ENCODE measurements at places on chromosomes 2 and 18.
A peak's percentile ranks its signal among the peaks of the same experiment; 100 is the strongest.

DNA sequence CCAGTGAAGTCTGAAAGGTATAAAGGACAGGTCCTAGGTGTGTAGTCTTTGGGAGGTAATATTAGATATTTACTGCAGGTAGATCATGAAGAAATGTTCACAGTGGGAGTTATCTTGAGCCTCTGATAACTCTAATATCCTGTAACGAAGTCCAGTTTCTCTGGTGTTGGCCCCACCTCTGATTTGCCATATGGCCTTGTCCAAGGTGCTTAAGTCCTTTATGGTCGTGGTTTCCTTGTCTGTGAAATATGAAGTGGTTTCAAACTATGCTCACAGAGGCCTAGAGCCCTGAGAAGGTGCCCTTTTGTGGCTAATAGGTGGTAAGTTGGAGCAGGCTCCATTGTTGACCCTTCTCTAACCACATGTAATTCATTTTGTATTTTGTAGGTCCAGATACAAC lies 190.7 kb downstream of the ICOS start:
- DNase-seq: no peak

DNA sequence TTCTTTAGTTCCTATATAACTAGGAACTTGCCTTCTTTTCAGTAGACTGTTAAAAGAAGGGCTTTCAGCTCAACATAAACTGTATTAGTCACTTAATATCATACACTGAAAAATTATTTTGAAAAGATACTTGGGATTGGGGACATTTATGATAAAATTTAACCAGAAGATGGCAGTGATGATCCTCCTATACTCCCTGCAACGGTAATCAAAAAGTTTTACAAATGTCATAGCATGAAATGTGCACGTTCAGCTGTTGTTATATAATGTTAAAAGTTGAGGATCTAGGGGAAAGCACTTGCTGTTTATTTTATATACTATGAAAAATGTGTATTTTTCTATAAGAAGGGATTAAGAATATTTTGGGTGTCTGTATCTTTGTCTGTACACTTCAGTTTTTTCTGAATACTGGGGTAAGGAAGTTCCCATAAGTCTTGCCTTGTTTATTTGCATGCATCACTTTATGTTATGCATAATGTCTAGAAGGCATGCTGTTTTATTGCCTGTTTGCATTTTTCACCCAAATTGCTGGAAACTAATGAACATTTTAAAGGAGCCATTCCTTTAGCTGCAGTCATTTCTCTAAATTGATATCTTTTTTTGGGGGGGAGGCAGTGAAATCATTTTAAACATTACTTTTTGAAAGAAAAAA lies 19.0 kb downstream of the DYNC1I2 start:
- peak; percentile 38 for DNase-seq

GRCh38 chr2:6181926-6182325 lies 489.7 kb downstream of the SOX11 start:
- no peak for DNase-seq

DNA sequence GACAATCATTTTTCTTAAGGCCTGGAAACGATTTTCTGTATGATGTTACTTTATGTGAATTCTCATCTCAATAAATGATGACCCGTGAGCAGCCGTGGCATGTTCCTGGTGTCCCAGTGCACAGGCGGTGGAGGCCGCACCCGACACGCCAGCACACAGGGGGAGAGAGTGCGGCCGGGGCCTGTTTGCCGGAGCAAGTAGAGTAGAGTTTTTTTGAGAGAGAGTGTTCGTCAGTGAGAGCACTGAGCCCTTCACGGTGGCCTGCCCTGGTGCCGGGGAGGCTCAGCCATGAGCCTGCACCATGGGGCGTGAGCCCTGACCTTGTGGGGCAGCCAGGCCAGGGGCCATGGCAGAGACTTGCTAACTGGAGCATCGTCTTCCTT lies 202.4 kb upstream of the RAB12 start:
- no peak for DNase-seq

DNA sequence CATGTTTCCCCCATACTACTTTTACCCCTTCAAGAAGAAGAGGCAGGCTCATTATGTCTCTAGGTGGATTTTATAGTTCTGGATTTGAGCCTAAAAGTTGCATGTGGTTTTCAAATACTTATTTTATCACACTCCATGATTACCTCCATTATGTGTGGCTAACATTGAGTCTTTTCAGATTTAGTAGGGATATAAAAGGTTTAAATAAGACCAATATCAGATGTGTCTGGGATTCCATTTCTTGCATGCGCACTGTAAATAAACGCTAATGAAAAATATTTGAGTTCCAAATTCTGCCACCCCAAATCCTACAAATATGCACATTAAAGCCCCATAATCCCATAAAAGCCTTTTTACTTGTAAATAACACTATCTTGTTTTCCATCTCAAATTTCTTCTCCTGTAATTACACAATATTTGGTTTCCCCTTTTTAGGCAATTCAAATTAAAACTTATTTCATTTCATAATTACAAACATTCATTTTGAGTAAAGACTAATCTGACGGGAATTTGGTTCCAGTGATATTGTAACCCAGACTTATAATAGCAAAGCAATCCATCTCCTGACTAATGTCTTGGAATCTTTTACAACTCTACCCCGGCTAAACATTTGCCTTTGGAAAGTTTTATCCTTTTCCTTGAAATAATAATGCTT lies 600.0 kb downstream of the SLC4A3 start:
- no peak for DNase-seq

GRCh38 chr2:174120346-174120745 lies 128.0 kb downstream of the OLA1 start:
- DNase-seq: no peak

DNA sequence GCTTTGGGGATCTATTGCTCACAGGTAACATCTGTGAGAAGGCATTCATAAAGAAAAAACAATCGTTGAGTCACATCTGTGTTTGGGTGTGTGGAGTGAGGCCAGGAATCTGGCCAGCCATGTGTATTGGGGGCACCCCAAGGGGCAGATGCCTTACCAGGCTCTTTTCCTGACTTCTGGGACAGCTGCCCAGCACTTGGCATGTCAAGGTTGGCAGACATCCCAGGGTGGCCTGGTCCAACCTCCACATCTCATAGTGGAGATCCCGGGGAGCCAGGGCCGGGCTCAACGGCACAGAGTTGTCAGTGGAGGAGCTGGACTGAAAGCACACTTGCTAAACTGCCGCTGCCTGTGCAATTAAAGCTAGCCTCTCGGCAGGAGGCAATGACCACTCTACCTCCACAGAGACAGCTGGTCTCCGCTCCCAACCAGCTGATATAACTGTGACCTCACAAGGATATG lies 75.3 kb upstream of the MGAT4A start:
- no peak for DNase-seq

GRCh38 chr18:42245137-42245536 lies 290.1 kb downstream of the PIK3C3 start:
- no peak for DNase-seq

GRCh38 chr2:240599141-240599583 lies 12.6 kb downstream of the CAPN10 start:
- no peak for DNase-seq

DNA sequence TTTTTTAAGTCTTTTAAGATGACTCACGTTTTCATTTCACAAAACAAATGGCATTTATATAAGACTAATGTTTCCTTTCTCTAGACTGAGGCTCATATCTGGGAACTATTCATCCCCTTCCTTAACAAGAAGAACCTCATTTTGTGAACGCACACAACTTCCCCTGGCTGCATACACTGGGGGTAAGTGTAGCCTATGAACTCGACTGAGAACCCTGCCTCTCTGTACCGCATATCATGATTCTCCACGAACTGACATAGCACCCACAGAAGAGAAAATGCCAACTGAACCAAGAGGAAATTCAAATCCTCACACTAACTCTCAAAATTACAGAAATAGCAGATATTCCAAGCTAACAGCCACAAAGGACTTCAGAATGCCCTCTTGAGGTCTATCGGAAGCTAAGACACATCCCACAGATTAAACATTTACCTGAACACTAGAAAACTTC lies 236.7 kb downstream of the TCF4 start:
- DNase-seq: no peak

GRCh38 chr18:9017167-9017904 lies 85.2 kb upstream of the NDUFV2 start:
- peak; percentile 73 for DNase-seq

GRCh38 chr2:85975581-85975980 lies 86.8 kb upstream of the ST3GAL5 start:
- DNase-seq: no peak

DNA sequence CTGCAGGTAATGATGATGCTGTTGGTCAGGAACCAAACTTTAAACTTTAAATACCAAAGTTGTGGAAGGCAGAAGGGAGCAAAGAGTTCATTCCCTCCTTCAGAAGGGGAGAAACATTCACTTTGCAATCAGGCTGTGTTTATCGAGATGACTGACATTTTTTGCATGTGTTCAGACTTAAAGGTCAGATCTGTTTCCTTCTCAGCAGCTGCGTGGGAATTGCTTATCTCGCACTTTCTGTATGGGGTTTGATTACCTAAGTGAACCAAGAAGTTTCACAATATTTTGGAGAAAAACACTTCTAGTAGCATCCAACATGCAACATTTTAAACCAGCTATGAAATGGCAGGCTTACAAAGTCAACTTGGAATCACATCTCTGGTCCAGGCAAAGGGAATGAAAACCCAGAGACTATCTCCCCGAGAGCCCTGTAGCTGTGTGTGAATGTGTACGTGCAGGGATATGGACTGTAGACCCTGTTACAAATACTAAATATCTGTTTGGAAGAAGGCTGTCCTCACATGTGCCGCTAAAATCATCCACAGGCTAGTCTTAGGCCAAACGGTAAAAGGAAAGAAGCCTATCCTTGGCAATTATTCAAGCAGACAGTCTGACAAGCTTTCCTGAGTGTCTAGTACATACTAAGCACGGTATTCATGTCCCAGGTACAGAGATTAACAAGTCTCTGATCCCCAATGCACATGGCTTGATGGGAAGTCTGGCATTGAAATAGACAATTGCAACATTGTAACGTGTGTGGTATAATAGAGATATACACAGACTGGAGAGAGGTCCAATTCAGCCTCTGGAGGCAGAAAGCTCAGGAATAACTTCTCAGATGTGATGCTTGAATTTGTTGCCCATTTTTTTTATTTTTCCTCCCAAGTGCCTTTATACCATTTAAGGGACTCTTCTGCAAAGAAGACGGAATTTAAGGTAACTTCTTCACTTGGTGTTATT lies 483.1 kb downstream of the DPP10 start:
- no peak for DNase-seq

Data from AML-193 (cell line).